Type B pancreatic cell (in vitro differentiated cells): ENCODE measurements at places on chromosomes 13 and 19.

DNA sequence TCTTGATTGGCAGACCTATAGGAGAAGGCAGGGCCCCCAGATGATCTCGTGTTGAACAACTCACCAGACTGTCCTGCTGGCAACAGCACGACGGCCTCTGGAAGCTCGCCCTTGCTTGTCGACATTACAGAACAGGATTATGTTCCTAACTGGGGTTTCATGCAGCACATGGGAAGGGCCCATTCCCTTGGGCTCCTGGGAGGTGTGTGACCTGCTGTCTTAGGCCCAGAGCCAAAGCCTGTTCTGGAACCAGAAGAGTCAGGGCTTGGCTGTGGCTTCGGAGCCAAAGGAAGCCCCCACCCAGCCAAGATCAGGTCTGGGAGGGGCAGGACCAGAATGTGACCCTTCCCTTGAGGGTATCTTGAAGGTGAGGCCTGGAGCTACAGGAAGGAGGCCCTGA, 36.9 kb downstream of the RGCC start:
- no peak for DNase-seq

GRCh38 chr19:9431475-9431874, 3.9 kb downstream of the ZNF266 start:
- no peak for DNase-seq

- no peak for DNase-seq
These were observed 4.8 kb upstream of the LGALS7B start for GRCh38 chr19:38784224-38784623.

DNA sequence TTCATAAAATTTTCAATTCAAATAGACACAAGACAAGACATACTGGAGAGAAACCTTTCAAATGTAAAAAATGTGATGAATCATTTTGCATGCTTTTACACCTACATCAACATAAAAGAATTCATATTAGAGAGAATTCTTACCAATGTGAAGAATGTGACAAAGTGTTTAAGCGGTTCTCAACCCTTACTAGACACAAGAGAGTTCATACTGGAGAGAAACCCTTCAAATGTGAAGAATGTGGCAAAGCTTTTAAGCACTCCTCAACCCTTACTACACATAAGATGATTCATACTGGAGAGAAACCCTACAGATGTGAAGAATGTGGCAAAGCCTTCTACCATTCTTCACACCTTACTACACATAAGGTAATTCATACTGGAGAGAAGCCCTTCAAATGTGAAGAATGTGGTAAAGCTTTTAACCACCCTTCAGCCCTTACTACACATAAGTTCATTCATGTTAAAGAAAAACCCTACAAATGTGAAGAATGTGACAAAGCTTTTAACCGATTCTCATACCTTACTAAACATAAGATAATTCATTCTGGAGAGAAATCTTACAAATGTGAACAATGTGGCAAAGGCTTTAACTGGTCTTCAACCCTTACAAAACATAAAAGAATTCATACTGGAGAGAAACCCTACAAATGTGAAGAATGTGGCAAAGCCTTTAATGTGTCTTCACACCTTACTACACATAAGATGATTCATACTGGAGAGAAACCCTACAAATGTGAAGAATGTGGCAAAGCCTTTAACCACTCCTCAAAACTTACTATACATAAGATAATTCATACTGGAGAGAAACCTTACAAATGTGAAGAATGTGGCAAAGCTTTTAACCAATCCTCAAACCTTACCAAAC, 24.6 kb upstream of the ZNF431 start:
- DNase-seq = no peak

GRCh38 chr13:74644229-74644628, 510.0 kb upstream of the KLF12 start:
- no peak for DNase-seq

- no peak for DNase-seq
These were observed 21.8 kb downstream of the MRPS12 start for GRCh38 chr19:38952395-38953165.

- DNase-seq = no peak
These were observed 6.5 kb downstream of the UNC13A start for GRCh38 chr19:17681505-17682125.

- no peak for DNase-seq
These were observed 8.2 kb downstream of the GPC5 start for GRCh38 chr13:91406619-91407018.
